ENCODE measurements at places on chromosomes 3 and 15. TPM values are rescaled to one million over a fixed set of nuclear protein-coding genes. Genes with fewer than 3 reads are reported as not detected.

GRCh38 chr3:101941318-101942040, 92.2 kb downstream of the NFKBIZ start:
- H3K27ac ChIP-seq: no peak overlapping the region
- H3K4me3 ChIP-seq: no peak overlapping the region
- no peak for DNase-seq

- no peak overlapping the region for H3K27ac ChIP-seq
- no peak for DNase-seq
- no peak overlapping the region for H3K4me3 ChIP-seq
Observed at GRCh38 chr15:52498706-52499105, 30.0 kb downstream of the MYO5A start.

DNA sequence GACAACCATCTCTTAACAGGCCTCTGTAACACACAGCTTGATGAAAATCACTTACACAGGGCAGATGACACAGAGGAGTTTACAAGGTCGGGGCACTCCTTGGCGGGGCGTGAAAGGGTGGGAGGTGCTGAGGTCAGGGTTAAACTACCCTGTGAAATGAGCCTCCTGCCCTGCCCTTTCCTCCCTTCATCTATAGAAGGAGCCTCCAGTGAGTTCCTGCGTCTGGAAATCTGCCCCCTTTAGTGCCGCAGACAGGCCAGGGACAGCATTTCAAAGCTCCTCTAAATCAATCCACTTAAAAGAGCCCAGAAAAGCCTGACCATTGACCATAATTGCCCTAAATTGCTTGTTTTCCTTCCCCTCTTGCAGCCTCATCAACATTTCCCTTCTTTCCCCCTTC, 1.9 kb downstream of the ROBO1 start:
- no peak overlapping the region for H3K27ac ChIP-seq
- no peak for DNase-seq
- no peak overlapping the region for H3K4me3 ChIP-seq

DNA sequence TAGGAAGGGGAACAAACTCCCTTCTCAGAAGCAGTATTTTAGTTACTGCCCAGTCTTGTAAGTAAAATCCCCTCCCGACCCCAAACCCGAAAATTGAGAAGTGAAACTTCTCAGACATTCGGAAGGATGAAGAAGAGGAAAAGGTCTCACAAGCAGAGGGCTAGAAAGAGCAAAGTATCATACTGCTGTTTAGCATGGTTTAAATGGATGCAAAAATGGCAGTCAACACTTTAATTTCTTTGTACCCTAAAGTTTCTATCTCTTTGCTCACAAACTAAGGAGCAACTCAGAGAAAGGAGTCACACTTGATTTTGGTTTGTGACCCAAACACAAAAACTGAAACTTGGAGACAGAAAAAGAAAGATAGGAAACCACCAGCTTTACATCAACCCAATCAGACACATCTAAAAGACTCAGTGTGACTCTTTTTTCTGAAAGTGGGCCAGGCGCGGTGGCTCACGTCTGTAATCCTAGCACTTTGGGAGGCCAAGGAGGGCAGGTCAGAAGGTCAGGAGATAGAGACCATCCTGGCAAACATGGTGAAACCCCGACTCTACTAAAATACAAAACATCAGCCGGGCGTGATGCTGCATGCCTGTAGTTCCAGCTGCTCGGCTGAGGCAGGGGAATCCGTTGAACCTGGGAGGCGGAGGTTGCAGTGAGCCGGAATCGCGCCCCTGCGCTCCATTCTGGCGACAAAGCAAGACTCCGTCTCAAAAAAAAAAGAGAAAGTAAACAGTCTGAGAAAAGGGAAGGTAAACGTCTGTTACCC, 63.2 kb upstream of the ATP11B start:
- no peak overlapping the region for H3K27ac ChIP-seq
- H3K4me3 ChIP-seq: no peak overlapping the region
- no peaks in the 10 kb centered on the region for H3K4me1 ChIP-seq
- DNase-seq: no peak
- H3K27me3 ChIP-seq: no peaks in the 10 kb centered on the region

DNA sequence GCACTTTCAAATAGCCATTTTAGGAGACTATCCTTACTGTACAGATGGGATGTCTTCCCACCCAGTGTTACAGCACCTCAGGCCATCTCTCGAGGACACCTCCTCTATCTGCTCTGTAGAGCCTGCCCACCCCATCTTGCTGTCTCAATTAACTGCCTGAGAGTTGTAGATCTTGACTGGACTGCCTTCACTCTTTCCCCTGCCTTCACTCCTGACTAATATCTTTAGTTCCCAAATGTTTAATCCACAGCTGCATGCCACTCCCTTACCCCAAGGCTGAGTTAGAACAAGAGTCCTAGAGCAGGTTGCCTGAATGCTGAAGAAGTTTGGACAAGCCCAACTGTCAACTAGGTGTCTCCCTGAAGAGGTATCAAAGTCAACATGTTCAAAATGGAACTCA, 1.3 kb upstream of the PP2D1 start:
- no peaks in the 10 kb centered on the region for H3K36me3 ChIP-seq
- H3K4me1 ChIP-seq: no peaks in the 10 kb centered on the region
- H3K4me3 ChIP-seq: no peak overlapping the region
- no peaks in the 10 kb centered on the region for H3K27me3 ChIP-seq
- DNase-seq: no peak

LEKR1 gene
- not detected for total RNA-seq

All from transverse colon (tissue), 4 donors.